ENCODE measurements at places on chromosomes 3 and 15. TPM values are rescaled to one million over a fixed set of nuclear protein-coding genes. Genes with fewer than 3 reads are reported as not detected.

STRC gene
- total RNA-seq: 0.22 TPM

GP9 gene
- not detected for total RNA-seq

- no peaks in the 10 kb centered on the region for H3K36me3 ChIP-seq
- DNase-seq: no peak
- no peaks in the 10 kb centered on the region for H3K27me3 ChIP-seq
Measured at GRCh38 chr3:169344465-169344864, 319.0 kb downstream of the MECOM start.

KLHL40 gene
- total RNA-seq: 0.29 TPM

DNA sequence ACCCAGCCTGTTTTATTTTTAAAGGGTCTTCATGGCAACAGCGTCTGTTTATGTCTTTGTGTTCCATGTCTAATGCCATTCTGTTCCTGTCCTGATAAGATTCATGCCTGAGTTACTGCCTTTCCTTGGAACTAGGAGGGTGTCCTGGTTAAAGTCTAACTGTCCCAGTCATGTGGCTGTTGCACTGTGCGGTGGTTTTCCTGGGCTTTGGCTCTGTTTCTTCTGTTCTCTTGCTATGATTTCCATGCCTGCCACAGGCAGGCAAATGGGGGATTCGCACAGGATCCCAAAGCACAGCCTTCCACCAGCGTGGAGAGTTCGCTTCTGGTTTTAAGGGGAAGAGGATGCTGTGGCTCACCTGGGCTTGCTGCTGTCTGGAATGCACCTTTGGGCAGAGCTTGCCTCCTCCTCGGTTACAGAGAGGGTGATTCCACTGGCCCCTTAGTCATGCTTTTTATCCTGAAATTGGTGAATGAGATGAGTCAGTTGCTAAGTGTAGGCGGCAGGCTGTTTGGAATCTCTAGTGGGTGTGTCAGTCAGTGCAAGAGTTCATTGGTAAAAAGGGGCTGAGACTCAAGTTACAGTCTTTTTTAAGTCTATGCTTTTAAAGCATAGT, 86.8 kb downstream of the CCK start:
- peaks cover 24% of the 10 kb centered on the region for H3K4me1 ChIP-seq
- no peak overlapping the region for H3K4me3 ChIP-seq
- peaks cover 10% of the 10 kb centered on the region for H3K36me3 ChIP-seq
- peak overlapping the region; percentile 85 for H3K27ac ChIP-seq
- H3K27me3 ChIP-seq: no peaks in the 10 kb centered on the region

DNA sequence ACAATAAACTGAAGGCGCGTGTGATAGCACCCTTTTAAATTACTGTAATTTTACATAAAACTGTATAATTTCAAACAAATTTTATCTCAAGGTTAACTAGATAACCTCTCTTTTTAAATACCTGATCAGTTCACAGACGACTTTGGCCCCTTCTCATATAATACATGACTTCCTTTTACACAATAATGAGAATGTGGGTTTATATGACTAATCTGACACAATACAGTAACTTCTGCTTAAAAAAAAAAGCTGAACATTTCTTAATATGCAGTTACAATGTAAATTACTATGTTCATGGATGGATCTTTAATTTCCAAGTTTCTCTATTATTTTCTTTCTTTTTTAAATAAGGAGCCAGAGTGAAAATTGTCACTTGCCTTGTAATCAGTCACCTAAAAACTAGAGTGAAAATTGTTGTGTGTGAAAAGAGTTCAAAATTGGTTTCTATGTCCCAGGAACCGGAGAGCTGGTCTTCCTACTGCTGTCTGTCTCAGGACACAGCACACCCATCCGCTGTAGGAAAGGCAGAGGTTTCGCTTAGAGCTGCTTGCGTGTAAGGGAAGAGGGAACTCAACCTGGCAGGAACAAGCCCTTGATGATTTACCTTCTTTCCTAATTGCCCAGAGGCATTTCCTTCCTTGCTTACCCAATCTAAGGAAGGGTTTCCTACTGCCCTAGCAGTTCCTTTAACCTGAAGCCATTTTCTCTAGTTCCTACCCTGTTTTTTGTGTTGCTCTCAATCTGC, 33.3 kb downstream of the PLD1 start:
- peaks cover 7% of the 10 kb centered on the region for H3K4me1 ChIP-seq
- no peaks in the 10 kb centered on the region for H3K36me3 ChIP-seq
- no peak for DNase-seq
- H3K27me3 ChIP-seq: no peaks in the 10 kb centered on the region
- H3K4me3 ChIP-seq: no peak overlapping the region

DNA sequence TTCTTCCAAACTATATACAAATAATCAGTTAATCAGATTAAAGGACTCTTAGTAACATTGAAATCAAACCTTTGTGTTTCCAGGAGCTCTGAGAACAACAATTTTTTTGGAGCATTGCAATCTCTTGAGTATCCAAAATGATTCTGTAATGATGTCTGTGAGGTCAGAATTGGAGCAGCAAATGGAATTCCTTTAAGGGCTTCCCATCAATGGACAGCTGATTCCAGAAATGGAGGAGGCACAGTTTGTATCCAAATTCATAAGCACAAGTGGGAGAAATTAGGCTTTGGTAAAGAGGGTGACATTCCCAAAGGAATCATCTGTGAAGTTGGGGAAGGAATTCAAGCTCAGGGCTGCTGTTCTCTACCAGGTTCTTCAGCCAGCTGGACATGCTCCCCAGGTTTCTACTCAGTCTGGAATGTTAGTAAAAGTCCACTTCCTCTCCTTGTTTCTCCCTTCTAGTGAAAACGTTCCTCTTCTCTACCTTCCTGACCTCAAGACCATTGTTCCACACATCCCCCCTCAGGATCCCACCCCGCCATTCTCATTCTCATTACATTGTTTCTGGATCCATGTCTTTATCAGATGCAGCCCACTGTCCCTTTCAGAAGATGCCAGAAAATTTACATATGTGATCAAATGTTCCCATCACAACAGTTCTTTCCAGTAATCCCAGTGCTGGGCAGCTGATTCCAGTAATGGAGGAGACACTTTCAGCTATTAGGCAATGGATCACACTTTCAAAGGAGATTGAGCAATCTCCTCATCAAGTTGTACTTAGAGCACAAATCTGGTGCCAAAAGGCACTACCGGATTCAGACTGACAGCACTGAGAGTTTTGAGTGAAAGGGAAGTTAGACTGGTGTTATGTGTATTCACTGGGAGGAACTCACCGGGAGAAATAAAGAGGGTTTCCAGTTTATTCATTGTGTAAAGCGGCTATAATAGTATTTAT, 391.3 kb upstream of the TPRG1 start:
- no peaks in the 10 kb centered on the region for H3K27me3 ChIP-seq
- H3K36me3 ChIP-seq: no peaks in the 10 kb centered on the region
- H3K27ac ChIP-seq: no peak overlapping the region
- peaks cover 23% of the 10 kb centered on the region for H3K4me1 ChIP-seq
